ENCODE measurements at places on chromosomes 1 and 21.

GRCh38 chr1:11342621-11343032 is 69.6 kb downstream of the UBIAD1 start:
- DNase-seq: no peak

GRCh38 chr1:244792188-244792850 is 43.1 kb upstream of the COX20 start:
- no peak for DNase-seq

- DNase-seq: no peak
These were observed 93.8 kb downstream of the COQ8A start for GRCh38 chr1:227033880-227034279.

GRCh38 chr1:26768755-26769154 is 19.0 kb upstream of the PIGV start:
- no peak for DNase-seq

GRCh38 chr1:185159966-185160365 is 3.0 kb downstream of the SWT1 start:
- no peak for DNase-seq

GRCh38 chr1:85171721-85172120 is 29.1 kb downstream of the SYDE2 start:
- peak; percentile 30 for DNase-seq

GRCh38 chr1:77467741-77468140 is 185.9 kb downstream of the AK5 start:
- DNase-seq: no peak

DNA sequence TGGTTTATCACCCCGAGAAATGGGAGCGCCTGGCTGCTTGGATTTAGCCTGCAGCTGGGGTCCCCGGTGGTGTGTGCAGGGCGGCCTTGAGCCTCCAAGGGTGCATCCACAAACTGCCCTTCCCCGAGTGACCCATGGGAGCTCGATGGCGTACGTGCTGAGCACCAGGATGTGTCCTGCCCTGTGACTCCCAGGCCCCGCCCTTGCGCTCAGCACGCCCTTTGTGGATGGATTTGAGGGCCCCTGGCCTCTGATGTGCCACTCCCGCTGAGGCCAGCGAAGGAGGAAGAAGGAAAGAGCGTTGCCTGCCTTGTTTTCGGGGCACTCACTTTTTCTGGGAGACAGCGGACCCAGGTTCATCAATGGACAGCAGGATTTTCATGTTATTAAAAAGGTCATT is 1.7 kb upstream of the TFF3 start:
- DNase-seq: no peak

DNA sequence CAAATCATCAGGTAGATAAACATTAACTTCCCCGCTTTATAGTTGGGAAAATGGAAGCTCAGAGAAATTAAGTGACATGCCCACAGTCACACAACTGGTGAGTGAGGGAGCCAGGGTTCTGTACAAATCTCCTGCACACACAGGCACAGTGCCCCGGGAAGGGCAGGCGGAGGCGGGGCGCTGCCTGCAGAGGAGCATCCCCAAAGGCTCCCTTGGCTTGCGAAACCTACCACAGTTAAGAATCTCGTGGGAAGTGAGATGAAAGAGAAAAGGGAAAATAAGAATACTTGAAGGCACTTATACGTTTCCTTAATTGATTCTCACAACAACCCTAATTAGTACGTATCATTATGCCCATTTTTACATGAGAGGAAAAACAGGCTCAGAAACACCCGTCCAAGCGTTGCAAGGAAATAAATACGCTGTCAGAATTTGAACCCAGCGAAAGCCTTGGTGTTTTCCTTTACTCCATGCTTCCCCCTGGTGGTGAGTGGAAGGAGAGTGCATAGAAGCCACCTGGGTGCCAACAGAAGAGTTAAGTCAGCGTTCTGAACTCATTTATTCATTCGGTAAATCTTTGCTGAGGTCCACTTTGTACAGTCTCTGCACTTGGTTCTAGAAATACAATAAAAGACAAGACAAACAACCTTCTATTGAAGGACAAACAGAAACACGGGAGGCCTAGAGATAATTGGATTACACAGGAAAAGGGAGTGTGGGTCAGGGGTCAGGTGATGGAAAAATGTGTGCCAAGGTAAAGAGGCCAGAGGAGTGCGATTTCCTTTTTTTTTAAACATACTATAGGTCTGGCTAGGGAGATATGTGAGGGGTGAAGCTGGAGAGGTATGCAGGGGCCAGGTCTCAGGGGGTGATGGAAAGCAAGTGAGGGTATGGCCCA is 28.4 kb downstream of the ACP6 start:
- peak; percentile 63 for DNase-seq

GRCh38 chr21:36461277-36461917 is 18.5 kb downstream of the CLDN14 start:
- DNase-seq: no peak

DNA sequence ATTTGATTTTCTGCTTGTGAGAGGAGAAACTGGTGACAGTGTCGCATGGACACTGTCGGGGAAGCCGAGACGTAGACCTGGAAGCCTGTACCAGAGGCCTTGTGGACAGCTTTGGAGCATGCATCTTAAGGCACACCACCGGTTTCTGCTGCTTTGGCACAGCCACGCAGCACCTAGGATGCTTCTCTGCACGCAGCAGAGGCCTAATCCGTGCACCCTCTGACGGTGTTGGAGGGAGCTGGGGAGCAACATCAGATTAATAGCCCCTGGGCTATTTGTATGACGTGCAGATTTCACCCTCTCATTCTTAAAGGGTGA is 30.3 kb downstream of the TEX35 start:
- no peak for DNase-seq

GRCh38 chr1:96478228-96478627 is 243.4 kb upstream of the PTBP2 start:
- DNase-seq: no peak

DNA sequence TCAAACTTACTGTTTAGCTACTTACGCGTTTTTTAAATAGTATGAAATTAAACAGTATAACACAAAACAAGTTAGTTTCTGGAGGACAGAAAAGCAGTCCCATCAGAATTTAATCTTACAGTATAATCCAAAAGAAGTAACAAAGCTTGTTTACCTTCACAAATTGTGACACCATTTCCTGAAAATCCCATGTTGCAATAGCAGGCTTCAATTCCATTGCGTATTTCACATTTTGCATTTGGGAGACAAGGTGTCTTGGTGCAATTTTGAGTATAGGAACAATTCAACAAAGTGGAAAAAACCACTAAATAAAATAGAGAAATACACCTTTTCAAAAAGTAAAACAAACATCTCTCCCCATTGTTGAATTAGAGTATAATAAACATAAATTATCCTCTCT is 1.6 kb downstream of the ADGRL4 start:
- DNase-seq: no peak

DNA sequence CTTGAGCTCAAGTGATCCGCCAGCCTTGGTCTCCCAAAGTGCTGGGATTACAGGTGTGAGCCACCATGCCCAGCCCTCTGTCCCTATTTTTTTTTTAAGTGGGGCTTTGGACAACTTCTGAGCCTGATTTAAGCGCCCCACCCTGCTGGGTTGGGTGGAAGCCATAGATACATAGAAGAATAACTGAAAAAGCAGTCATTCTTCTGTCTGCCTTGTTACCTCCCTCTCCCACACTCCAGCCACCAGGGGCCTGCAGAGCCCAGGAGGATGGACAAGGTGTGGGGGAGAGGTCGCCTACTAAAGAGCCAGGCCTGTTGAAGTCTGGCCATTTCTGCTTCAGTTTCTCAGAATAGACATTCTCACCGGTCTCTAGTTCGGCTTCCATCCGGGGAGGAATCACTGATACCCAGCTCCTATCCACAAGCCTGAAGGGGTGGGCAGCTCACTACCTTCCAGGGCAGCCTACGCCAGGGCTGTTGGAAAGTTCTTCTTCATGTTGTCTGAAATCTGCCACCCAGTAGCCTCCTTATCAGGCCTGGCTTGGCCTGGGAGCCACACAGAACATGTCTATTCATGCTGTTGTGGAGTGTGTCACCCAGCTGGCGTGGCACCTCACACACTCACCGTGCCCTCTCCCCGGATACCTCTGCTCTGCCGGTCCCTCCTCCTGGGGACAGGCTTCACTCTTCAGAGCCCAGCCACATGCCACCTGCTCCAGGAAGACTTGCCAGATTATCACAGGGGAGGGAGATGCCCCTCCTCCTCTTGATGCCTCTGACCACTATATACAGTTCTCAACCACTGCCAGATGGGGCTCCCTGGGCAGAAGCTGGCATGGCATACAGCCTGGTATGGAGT is 27.7 kb downstream of the KNCN start:
- DNase-seq: no peak

DNA sequence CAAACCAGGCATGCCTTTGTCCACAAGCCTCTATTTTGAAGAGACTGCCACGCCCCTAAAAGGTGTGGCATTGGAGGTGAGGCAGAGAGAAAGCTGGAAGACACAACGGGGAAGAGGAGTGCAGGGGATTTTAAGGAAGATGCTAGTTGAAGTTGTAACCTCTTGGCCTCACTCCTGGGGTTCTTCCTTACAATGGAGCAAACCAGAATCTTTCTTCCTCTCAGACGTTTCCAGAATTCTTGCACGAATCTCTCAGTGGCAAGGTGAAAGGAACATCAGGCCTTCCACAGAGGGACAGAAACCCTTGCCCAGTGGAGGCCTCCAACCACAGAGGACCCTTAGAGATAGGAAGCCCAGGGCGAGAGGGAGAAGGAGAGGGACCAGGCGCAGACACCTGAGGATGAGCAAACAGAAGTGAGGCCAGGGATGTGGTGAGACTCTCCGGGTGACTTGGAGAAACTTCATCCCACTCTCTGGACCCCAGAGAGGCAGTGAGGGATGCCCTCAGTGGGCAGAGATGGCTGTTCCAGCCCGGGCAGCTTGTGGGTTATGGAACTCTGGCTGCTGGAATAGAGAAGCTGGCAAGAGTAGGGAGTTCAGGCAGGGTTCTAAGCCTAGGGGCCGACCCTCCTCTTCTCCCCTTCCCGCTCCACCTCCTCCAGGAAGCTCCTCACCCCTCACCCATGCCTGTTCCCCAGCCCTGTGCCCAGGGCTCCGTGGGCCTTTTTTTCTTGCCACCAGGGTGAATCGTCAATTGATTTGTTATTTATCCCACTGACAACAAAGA is 136.8 kb upstream of the RUNX3 start:
- DNase-seq: no peak

GRCh38 chr1:64171797-64172281 is 31.6 kb upstream of the UBE2U start:
- no peak for DNase-seq

DNA sequence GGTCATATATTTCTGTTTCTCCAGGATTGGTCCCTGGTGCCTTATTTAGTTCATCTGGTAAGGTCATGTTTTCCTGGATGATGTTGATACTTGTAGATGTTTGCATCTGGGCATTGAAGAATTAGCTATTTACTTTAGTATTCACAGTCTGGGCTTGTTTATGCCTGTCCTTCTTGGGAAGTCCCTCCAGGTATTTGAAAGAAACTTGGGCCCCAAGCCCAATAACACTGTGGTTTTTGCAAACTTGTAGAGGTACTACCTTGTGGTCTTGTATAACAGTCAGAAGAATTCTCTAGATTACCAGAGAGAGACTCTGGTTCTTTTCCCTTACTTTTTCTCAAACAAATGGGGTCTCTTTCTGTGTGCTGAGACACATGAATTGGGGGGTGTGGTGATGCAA is 251.4 kb upstream of the B3GALT2 start:
- DNase-seq: no peak

DNA sequence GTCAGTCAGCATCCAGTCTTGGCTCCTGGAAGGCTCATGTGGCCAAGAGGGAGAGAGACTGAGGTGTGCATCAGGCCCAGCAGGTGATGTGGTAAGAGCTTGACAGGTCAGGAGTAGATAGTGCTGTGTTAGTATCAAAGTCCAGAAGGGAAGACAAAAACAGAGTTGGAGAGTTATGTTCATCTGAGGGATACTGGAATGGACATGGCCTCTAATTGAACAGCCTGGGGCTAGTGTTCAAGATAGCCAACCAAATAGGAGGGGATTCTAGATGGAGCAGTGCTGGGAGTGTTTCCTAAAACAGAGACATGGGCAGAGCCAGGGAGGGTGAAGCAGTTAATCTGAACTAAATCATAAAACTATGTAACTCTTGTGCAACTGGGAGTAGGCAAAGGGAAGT is 120.7 kb upstream of the MARK1 start:
- no peak for DNase-seq

- DNase-seq: no peak
These were observed 164.4 kb downstream of the SDCCAG8 start for GRCh38 chr1:243420016-243420945.

DNA sequence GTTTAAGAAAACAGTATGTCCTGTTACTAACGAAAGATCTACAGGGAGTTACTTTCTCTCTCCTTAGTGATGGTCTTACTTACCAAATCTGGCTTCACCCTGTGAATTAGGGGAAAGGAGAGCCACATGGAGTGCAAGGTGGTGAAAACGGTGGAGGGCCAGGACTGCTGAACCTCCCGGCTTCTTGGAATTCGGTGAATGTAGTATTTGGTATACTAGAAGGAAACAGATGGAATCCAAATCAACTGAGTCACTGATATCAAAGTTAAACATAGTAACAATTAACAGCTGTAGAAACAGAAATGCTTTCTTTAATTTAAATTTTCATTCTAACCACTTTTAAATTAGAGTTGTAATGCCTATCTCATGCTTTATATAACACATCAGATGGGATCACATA is 45.7 kb downstream of the ALG14 start:
- no peak for DNase-seq

GRCh38 chr1:30649321-30649991 is 73.9 kb downstream of the MATN1 start:
- DNase-seq: no peak

- DNase-seq: no peak
These were observed 49.0 kb downstream of the RAB3B start for GRCh38 chr1:51941528-51941927.

- DNase-seq: no peak
These were observed 30.7 kb downstream of the SLC2A1 start for GRCh38 chr1:42927920-42928505.

DNA sequence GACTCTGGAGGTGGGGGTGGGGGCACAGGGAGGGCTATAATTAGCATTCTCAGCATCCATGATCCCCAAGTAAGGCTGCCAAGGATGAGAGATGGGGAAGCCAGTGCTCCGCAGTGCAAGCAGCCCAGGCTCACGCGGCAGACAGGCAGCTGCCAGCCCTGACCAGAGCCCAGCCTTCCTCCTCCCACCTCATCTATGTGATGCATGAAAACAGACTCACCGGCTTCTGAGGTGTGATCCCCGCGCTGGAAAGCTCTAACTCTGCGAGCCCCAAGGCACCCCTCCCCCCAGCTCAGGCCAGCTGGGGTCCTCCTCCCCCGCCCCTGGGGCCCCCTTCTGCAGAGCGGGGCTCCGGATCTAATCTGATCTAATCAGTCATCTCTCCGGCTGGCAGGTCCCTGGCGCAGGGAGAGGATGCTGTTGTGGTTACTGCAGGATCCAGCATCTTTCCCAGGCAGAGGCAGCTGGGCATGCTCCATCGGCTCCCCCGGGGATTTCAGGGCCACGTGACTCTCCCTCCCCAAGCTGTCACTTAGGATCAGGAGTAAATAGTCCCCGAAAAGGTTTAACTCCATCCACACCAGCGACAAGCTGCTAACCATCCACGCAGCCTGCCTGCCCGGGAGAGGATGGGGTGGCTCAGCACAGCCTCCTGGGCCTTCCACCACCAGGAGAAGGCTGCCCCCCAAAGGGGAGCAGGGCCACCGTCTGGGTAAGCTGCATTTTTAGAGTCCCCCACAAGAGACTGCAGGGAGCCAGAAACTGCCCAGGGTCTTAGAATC is at the start of gene PLEKHA6:
Gene PLEKHA6 (minus strand): TSS at position 456 of the 782 bp plus-strand sequence. CDS start 86,202 bp downstream, outside the sequence.
- DNase-seq: peak; percentile 55
